ENCODE measurements at places on chromosomes 7 and 10.

- DNase-seq = peak; percentile 33
Measured at GRCh38 chr7:122046402-122046801, 97.6 kb downstream of the AASS start.

GRCh38 chr7:84701524-84702306 lies 485.1 kb downstream of the SEMA3D start:
- peak; percentile 81 for DNase-seq

- peak; percentile 14 for DNase-seq
Measured at GRCh38 chr7:74134117-74134620, 40.0 kb upstream of the EIF4H start.

DNA sequence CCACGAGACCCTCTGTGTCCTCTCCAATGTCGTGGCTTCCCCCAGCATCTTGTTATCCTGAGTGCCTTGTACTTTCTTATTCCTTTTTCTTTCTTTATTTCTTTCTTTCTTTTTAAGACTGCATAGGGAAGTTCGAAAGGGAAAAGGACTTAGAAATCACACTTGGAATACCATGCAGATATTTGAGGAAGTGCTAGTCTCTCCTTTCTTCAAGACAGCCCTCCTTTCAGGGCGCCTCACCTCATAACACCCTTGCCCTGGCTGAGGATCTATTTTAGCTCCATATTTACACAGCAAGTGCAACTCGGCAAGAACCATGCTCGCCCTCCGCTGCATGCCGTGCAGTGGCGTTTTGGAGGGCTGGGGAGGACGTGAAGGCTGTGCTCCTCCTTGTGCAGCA lies 232.3 kb upstream of the GLI3 start:
- no peak for DNase-seq

- DNase-seq = peak; percentile 88
Measured at GRCh38 chr7:24052572-24053260, 231.3 kb upstream of the NPY start.

DNA sequence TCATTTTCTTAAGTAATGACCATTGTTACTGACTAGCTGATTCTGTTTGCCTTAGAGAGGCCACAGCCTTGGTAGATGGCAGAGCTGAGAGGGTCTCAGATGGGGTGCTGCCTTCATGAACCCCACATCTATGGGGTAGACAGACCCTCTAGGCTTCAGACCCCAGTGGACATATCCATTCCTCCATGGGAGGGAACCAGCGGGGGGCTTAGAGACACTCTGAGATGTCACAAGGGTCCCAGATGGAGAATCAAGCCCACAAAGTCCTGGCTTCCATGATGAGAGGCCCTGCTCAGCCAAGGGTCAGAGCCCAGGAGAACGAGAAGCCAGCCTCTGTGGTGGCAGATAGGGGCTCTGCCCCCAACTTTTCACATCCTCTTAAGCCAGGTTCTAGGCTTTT lies 408.6 kb downstream of the TCERG1L start:
- DNase-seq = no peak

- DNase-seq = no peak
Measured at GRCh38 chr7:72023926-72024325, 388.2 kb downstream of the CALN1 start.

DNA sequence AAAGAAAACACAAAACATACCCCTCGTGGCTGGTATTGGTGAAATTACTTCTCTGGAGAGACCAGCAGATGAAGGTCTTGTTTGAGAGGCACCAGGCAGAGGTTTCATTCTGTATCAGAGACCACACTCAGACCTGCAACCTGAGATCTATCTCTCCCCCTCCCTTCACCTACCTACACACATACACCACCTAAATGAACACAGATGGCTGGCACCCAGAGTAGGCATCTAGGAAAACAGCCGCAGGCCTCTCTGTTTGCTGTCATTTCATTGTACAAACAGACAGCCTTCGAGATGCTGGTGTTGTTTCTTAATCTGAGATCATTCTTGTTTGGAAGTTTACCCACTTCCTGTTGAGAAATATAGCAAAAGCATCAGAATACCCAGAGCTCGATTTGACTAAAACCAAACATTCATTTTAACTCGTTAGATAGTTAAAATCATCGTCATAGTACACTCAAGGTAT lies 173.9 kb upstream of the SLC25A13 start:
- DNase-seq = no peak

GRCh38 chr7:20246236-20246635 lies 29.1 kb upstream of the MACC1 start:
- no peak for DNase-seq

DNA sequence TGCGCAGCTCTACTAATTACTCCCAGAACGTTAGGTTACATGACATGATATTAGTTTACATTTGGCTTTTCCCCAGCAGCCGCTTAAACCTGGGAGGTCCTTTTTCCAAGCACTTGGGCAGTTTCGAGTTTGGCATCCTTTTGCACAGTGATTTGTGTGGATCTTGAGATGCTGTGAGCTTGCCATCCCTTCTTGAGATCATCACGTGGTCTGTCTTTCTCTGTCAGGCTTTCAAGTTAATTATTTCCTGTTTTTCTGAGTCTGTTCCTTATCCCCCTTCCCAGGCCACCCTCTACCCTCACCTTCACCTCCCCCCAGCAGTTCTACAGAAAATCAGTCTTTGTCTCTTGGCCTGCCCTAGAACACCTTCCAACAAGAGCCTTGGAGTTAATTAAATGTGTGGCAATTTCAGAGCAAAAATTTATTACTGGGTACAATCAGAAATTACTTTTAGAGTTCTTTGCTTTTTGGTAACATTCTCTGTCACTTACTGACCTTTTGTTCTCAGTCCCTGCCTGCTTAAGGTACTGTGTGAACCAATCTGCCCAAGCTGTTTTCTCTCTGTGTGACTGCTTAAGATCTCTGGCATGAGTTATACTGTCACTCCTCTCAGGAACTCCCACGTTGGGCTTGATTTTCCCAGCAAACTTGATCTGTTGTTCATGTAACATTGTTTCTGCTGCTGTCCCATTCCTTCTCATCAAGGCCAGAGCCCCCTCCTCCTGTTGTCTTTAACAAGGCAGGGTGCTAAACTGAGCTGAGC lies 3.1 kb upstream of the SLF2 start:
- DNase-seq = no peak

- DNase-seq = peak; percentile 2
Measured at GRCh38 chr7:8597565-8597964, 164.2 kb downstream of the NXPH1 start.

GRCh38 chr7:9022456-9022855 lies 589.0 kb downstream of the NXPH1 start:
- no peak for DNase-seq

- no peak for DNase-seq
Measured at GRCh38 chr10:44240584-44241205, 144.2 kb downstream of the CXCL12 start.

GRCh38 chr7:130875901-130876300 lies 141.9 kb upstream of the KLF14 start:
- no peak for DNase-seq

DNA sequence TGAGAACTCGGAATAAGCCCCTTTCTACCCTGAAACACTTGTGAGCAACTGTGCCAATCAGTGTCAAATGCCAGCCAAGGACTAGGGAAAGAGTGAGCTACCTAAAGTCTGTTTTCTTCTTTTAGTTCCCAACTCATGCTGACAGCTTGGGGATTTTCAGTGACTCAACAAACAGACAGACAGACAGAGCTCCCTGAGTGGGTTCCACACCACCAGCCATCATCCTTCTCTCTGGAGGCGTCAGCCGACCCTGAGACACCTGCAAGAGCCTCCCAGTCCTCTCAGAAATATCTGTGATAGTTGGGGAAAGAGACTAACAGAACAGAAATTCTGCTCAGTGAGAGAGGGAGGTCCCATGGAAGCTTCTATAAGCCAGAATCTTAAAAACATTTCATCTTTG lies 49.5 kb downstream of the GATA3 start:
- DNase-seq = no peak

DNA sequence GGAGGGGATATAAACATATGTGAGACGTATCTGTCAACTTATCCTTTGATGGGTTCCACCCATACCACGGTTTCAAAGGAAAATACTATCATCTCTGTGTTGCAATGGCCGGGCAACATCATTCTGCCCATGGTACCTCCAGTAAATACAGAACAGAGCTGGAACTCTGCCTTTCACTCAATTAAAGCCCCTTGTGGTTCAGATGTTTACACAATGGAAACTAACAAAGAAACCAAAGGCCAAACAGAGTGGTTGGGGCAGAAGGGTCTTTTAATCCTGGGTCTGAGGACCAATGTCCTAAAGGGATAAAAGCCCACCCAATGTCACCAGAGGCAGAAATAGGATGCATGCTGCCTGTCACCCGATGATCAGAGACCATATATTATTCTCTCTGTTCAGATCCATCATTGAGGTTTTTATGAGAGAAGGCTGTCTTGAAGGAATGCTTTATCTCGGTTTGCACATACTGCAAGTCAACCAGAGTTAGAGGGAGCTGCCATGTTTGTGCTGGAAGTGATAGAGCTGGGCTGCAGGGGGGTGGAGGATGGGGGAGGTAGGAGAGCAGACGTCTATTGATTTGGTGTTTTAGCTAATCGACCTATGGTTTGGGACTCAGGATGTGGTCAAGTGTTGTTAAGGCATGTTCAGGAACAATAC lies 105.4 kb upstream of the FRMD4A start:
- DNase-seq = no peak

DNA sequence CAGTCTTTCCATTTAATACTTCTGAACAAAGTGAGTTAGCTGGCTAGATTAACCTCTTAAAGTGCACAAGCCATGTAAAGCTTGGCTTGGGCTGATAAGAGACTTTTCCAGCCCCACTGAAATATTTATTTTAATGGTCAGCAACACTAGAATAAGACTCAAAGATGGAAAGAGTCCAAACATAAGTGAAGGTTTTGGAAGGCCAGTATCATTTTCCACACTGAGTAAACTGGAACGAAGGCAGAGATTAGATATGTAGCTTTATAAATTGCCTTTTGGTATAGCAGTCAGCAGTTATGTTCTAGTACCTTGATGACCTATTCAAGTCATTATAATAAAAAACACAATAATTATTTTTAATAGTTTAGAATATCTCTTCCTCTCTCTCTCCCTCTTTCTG lies 102.2 kb downstream of the HDAC9 start:
- DNase-seq = no peak

DNA sequence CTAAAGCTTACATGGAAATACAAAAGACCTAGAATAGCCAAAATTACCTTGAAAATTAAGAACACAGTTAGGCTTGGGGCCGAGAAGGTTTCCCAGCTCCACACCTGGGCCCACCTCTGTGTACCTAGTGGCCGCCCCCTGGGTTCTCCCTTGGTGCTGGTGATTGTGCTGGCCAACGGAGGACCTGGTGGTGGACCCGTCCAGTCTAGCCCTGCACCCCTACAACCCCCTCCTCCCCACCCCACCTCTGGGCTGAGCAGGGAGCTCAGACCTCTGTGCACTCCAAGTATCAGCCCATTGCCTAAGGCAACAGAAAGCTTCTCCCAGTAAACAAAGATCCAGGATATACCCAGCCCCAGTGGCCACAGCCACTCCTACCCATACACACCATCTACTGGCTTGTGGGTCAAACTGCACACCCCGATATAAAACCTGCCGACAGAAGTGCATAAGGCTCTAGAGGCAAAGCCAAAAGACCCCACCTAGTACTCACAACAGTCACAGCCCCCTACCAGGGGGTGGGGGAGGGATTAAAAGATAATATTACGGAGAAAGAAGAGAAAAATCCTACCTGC lies 105.0 kb upstream of the DIP2C start:
- peak; percentile 19 for DNase-seq

DNA sequence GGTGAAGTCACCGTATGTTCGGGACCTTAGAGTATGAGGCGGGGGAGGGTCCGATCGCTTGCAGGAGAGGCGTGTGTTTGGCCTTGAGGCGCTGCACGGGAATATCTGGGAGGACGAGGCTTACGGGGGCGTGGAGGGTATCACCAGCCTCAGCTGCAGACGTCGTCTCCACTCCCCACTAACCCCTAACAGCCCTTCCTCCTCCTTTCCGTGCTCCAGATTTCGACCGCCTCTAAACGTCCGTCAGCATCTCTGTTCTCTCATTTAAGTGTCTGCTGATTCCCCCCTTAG lies 23.5 kb upstream of the ZNF12 start:
- DNase-seq = no peak

DNA sequence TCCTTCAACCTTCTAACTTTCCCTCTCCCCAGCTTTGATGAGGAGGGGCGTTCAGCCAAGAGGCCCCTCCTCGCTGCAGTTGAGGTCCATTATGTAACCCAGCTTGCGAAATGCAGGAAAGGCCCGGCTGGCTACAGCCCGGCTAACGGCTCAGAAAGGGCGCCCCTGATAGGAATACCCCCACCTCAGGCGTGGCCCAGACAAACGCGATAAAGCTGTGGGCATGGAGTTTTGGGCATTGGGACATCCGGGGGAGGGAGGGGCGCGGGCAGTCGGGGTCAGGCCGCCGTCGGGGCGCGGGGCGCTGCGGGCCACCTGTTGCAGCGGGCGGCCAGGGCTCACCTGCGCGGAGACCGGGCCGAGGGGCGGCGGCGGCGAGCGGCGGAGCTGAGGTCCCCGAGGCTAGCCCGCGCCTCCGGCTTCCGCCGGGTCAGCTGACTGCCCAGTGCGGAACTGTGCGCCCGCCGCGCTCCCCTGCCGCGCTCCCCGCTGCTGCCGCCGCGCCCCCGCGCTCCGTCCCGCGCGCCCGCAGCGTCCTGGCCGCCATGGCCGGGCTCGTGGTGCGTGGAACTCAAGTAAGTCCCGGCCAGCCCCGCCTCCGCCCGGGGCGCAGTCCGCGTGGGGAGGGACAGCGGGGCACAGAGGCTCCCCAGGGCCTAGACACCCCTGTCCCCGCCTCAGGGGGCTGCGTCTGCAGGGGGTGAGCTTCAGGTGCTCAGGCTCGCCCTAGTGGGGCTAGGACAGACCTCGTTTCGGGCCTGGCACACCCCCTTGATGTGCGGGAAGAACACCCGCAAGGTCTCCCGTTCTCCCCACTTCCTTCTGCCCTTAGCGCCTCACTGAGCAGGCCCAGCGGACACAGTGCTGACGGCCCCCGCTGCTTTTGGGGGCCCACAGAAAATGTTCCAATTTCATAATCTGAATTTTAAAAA lies at the start of gene LRMDA:
LRMDA (plus strand) TSS at position 445 of the 932 bp plus-strand sequence.
- DNase-seq = no peak

Data from HT1080 (cell line).